ENCODE measurements at places on chromosomes 11 and 22. TPM values are rescaled to one million over a fixed set of nuclear protein-coding genes. Genes with fewer than 3 reads are reported as not detected.

- DNase-seq: no peak
Measured at GRCh38 chr11:112179601-112180000, 4.3 kb downstream of the BCO2 start.

DNA sequence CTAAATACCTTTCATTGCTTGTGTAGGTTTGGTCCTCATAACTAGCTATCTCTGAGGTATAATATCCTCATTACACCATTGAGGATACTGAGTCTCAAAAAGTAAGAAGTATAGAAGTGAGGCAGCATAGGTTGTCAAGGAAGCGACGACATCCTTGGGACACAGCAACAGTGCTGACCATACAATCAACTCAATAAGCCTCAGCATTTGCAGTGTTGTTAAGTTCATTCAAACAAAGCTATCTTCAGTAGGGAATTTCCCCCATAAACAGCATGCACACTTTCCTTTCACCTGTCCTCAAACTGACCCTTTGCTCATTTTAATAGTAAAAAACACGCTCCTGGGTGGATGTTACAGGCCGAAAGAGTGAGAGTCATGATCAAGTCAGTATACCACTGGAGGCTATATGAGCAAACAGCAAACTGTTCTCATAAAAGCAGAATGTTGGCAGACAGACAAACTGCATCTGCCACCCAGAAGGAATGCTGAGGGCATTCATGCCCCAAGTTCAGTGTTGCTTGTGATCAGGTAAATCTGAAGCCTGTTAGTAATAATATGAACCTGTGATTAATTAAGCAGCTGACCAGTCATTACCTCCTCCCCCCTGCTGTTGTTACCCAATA lies 756.2 kb upstream of the TENM4 start:
- no peak for DNase-seq

GRCh38 chr11:19805376-19805775 lies 92.7 kb downstream of the NAV2 start:
- DNase-seq: no peak

GRCh38 chr11:87173185-87174039 lies 135.7 kb downstream of the TMEM135 start:
- no peak for DNase-seq

GRCh38 chr11:102364991-102365390 lies 18.0 kb downstream of the BIRC2 start:
- no peak for DNase-seq

CBLIF gene
- not detected for total RNA-seq

DNA sequence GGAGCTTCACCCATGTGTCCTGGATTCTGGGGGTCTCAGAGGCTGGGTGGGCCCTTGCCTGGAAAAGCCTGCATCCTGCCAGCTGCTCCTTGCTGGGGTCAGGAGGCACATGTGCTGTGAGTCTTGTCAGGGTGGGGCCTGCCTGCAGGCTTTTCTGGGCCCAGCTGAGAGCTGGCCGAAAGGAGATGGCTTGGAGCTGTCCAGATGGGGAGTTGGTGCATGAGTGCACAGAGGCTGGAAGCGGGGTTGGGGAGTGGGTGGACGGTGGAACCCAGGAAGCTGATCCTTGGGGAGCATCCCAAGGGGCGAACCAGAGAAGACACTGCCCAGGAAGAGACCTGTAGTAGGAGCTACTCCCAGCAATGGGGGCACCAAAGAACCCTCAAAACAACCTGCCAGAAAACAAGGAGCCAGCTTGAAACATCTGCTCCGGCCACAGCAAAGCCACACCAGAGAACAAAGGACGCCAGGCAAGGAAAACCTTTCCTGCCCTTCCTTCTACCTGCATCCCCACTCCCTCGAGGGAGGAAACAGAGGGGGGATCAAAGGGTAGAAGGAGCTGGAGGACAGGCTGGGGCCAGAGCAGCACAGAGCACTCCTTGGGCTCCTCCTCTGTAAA lies 8.2 kb upstream of the KCTD17 start:
- no peak for DNase-seq

FGF19 gene
- total RNA-seq: not detected

GRCh38 chr11:74015919-74016684 lies 7.2 kb upstream of the UCP3 start:
- DNase-seq: no peak

FOLR1 gene
- not detected for total RNA-seq

LINC01488 gene
- total RNA-seq: 0.63 TPM

CCS gene
- 52.5 TPM for total RNA-seq

GRCh38 chr11:125211191-125211947 lies 46.8 kb downstream of the PKNOX2 start:
- DNase-seq: no peak

DNA sequence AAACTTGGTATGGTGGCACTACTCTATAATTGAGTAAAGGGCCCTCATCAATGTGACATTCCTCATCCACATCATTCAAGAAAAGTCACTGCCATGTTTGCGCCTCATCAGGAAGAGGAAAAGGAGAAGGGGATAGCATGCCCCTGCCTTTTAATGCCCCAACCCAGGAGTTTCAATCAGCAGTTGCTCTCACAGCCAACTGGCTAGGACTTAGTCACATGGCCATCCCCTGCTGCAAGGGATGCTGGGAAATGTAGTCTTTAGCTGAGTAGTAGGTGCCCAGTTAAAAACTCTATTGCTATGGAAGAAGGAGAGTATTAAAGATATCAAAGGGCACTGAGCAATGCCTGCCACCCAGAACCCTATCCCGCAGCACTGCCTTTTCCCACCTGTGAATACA lies 10.9 kb upstream of the CCND1 start:
- no peak for DNase-seq

- peak; percentile 31 for DNase-seq
Measured at GRCh38 chr11:45646275-45646927, 19.0 kb downstream of the CHST1 start.

SCGB1A1 gene
- not detected for total RNA-seq

DNA sequence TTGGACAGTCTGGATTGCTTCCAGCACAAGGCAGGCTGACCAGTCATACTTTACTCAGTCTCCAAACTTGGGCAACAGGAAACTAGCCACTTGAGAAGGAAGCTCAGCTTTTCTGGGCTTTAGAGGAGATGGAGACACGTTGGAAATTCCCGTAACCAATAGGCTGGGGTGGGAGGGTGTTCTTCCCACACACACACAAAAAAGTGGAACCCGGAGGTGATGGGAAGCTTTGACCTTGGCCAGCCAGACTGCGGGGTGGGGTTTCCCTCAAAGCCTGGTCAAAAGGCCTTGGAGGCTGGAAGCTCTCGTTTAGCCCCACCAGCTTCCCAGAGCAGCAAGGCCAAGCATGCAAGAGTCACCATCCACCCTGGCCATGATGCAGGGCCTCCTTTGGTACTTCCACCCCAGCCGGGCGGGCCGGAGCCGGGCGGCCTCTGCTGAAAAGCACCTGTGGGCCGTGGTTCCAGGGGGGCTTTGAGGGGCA lies 126.2 kb downstream of the BCR start:
- no peak for DNase-seq

DNA sequence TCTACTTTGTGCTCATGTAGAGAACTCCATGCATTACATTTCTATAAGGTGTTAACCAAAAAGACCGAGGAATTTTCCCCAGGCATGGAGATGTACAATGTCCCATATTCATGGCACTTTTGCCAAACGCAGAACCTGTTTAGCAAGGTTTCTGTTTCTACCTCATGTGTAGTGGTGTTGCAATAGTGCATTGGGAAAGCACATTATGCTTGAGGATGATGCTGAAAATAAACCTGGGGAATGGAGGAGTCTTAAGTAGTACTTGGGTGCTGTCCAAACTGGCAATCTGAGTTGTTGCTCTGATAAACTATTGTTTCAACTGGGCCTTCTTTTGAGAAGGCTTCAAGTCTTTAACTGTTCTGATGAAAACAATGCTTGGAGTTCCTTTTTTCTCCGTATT lies 11.5 kb upstream of the MUC15 start:
- DNase-seq: no peak

- no peak for DNase-seq
Measured at GRCh38 chr11:86370922-86371594, 3.6 kb upstream of the CCDC81 start.

APOL4 gene
- total RNA-seq: not detected

- DNase-seq: no peak
Measured at GRCh38 chr22:20967697-20968211, 699 bp downstream of the AIFM3 start.

ME3 gene
- 8.5 TPM for total RNA-seq

DNA sequence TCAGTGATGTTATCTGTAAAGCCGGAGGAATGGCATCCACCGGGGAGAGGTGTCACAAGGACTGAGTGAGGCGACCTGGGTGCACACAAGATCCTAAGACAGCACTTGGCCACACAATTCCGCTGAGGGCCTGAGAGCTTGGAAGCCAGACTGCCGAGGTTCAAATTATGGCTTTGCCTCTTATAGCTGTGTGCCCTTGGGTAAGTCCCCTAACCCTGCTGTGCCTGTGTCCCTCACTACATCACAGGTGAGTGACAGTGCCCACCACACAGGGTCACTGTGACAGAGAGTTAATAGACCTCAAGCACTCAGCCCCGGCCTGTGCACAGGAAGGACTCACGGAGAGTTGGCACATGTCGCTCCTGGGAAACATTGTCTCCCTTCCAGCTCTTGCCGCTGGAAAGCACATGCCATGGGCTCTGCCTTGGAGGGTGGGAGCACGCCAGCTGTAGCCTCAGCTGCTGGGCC lies 592 bp downstream of the RHOD start:
- DNase-seq: no peak

- DNase-seq: no peak
Measured at GRCh38 chr11:45844822-45845578, 2.3 kb upstream of the CRY2 start.

DNA sequence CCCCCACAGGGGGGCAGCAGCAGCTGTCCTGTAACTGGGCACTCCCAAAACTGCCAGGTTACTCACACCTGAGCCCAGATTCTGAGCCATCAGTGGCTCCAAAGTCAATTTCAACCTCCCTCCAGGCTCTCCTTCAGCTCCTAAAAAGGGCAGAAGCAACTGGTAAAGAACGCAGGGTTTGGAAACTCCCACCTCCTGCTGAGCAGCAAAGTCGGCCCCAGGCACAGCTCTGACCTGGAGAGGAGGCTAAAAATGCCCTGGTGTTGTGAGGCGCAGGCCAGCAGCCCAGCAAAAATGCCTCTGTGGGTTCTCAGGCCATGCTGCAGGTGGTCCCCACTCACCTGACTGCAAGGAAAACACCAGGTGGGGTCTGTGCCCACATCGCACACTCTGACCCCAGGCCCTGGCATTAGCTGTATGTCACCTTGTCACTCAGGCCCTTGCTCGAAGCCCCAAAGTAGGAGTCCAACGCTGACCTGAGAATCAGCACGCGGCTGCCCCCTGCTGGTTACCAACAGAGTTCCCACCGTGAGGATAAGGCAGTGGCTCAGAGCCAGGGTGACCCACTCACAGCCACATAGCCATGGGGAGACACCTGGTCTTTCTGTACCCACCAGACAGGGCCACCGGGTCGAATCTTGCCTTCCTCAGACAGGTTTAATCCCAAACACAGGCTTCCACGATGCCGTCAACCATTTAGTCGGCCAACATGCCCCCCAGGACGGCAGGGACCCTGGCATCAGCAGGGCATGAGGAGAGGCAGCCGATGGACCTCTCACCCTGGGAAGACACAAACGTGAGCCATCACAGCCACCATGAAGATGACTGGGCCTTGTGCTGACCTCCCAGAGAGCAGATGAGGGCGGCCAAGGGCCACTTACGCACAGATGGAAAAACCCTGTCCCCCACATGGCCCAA lies 11.1 kb downstream of the POLR3H start:
- DNase-seq: peak; percentile 72

DNA sequence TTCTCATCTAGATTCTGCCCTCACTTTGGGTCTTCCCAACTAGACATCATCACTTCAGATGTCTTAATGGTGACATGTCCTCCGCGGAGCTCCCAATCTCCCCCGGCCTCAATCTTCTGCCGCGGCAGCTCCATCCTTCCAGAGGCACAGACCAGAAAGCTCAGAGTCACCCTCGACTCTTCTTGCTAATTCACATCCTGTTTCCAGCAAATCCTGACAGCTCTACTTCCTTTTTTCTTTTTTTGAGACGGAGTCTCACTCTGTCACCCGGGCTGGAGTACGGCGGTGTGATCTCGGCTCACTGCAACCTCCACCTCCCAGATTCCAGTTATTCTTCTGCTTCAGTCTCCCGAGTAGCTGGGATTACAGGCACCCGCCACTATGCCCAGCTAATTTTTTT lies 54.5 kb downstream of the CACNG2 start:
- no peak for DNase-seq

GRCh38 chr11:74014880-74015279 lies 6.0 kb upstream of the UCP3 start:
- no peak for DNase-seq

GRCh38 chr11:14380947-14381561 lies 22.1 kb upstream of the RRAS2 start:
- DNase-seq: peak; percentile 88

DNA sequence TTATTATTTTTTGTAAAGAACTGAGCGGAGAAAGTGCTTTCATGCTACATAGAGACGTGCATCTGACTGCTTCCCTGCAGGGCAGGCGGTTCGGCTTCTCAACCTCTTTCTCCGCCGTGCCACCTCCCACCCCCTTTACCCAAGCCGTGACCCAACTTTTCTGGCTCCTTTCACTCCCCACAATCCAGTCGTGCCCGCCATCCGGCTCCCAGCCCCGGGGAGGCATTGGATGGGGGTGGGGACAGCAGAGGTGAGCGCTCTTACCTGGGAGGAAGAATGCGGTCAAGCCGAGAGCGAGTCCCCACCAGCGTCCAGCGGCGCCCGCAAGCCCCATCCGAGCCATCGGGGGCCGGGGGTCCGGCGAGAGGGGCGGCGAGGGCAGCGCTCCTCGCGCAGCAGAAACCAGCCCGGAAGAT lies 781 bp downstream of the NECTIN1 start:
- DNase-seq: no peak

DBX1 gene
- not detected for total RNA-seq

RFPL3 gene
- total RNA-seq: not detected

- peak; percentile 91 for DNase-seq
Measured at GRCh38 chr11:77086521-77087472, 15.8 kb upstream of the OMP start.

DNA sequence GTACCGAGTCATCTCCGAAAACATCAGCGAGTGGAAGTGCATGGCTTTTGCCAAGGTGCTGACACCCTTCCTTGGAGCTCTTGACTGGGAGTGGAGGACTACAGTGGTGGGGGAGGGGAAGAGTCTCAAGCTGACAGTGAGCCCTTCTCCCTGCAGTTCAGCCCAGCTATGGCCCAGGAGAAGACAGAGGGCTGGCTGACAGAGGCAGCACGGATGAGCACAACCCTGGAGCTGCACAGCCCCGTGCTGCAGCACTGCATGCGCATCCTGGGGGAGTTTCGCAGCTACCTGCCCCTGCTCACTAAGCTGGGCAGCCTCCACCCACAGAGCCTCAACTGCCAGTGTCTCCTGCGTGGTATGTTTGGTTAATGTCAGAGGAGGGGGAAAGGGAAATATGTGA lies 41.4 kb downstream of the DNHD1 start:
- DNase-seq: no peak

DNA sequence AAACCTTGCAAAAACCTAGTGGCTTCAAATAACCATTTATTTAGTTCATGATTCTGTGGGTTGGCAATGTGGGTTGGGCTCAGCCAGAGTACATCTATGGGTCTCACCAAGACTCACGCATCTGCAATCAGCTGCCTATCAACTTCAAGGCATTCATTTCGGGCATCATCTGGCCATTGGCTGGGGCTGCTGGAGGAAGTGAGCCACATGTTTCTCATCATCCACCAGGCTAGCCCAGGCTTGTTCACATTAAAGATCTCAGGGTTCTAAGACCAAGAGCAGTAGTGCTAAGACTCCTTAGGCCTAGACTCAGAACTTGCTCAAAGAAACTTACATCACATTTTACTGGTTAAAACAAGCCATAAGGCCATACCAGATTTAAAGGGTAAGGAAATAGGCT lies 478.9 kb upstream of the ARHGAP42 start:
- DNase-seq: no peak

GRCh38 chr11:1563149-1563638 lies 8.9 kb downstream of the DUSP8 start:
- DNase-seq: no peak

Data from right lobe of liver (tissue), 6 donors.